ENCODE measurements at places on chromosomes 3 and 15.

DNA sequence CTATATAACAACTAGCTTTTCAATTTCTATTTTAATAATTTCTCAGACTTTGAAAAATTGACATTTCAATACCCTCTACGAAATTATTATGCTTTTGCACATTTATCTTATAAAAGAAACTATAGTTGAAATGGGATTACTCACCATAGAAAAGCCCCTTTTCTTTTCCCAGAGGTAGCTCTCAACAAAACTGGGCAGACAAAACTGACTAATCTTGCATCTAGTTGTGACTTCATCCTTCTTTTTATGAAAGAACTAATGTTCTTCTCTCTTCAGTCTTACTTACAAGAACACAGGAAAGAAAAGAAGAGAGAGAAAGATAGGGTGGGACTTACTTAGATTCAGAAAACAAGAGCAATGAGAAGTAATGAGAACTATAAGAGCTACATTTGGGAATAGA lies 61.0 kb downstream of the GPR160 start:
- no peak for DNase-seq

DNA sequence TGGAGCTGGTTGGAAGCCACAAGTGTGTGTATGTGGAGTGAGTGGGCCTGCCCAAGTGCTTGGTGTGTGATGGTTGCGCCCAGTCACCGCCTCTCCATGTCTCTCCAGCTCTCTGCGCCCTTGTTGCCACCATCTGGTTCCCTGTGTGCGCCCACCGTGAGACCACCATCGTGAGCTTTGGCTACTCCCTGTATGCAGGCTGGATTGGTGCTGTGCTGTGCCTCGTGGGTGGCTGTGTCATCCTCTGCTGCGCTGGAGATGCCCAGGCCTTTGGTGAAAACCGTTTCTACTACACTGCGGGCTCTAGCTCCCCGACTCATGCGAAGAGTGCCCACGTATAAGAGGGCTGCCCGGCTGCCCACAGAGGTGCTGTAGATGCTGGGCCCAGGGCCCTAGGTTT lies 13.7 kb downstream of the CLDN11 start:
- DNase-seq = no peak

DNA sequence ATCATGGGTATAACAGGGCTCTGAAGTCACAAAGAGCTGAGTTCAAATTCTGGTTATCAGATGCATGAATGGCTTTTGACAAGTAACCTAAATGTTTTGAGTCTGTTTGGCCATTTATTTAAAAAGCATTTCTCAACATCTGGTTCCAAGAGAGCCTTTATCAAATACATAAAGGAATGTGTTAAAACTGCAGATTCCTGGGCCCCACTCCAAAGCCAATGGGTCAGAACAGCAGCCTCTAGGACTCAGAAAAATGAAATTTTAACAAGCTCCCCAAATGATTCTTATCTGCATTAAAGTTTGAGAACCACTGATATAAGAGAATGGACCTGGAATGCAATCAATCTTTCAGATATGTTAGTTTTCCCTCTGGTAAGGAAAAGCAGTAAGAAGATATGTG lies 3.4 kb downstream of the B4GALT4 start:
- DNase-seq = no peak

DNA sequence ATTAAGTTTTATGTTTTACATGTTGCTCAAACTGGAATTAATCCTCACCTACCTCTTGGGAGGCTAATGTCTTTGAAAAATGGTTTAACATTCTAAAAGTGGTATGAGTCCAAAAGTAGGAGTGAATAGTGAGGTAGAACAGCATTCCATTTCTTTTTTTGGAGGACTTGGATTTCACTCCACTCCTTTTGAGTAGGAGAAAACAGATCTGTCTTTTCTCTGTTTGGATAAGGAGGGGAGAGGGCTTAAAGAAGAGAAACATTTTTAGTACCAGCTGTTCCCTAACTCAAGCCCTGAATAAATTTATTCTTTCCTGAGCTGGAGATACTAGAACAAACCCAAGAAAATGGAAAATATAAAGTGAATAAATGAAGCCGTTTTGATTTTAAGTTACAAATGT lies 687.9 kb downstream of the MECOM start:
- DNase-seq = no peak

DNA sequence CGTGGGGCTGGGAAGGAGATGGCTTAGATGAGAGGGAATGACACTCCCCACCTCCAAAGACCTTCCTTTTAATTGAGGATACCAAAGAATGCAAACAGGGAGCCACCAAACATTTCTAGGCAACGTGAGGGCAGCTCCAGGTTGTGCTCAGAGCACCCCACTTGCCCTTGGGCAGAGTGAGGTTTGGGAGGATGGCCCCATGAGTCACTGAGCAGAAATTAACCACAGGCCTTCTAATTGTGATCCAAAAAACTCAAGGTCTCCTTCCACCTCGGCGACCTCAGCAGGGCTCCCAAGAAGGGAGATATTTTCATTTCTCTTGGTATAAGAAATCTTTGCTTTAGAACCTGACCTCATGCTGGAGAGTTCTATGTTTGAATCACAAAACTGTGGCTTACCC lies 305.0 kb upstream of the TPM1 start:
- no peak for DNase-seq

DNA sequence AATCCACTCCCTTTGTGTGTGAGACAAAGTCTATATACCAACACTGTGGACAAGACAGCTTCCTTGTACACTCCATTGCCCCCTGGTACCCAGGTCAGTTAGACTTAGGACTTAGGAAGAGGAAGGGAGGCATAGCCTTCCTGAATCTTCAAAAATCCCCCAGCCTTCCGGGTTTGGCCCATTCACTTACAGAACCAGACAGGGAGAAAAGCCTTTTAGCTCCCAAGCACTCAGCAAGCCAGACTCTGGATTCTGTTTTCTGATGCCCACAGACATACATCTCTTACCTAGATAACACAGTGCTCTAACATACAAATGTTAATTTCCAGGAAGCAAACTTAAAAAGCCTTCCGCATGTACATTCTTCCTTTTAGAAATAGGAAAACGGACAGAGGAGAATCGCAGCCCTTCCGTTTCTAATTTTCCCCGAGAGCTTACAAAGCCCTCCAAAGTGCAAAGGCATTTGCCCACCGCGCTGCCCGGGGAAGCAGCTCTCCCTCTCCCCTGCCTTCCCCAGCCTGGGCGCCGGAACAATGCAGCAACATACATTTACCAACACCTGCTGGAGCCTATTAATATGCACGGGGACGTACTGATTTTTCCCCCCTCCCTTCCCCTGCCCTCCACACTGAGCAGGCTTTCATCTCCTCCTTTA lies 442.0 kb downstream of the MAGI1 start:
- no peak for DNase-seq

DNA sequence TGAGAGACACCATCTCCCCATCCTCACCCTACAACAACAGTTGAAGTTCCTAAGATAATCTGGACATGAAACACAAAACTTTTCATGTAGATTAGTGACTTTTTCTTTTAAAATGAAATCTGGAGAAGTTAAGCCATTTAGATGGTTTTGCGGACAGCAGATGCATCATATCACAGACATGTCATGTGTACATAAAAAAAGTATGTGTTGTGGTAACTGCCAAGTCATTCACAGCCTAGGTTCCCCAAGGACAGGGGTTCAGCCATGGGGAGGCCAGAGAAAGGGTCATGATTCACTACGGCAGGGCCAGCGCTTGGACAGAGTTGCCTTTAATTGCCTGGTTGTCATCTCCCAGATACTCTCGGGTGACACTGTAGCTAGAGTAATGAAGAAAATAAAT lies 163.2 kb downstream of the PDZRN3 start:
- no peak for DNase-seq

DNA sequence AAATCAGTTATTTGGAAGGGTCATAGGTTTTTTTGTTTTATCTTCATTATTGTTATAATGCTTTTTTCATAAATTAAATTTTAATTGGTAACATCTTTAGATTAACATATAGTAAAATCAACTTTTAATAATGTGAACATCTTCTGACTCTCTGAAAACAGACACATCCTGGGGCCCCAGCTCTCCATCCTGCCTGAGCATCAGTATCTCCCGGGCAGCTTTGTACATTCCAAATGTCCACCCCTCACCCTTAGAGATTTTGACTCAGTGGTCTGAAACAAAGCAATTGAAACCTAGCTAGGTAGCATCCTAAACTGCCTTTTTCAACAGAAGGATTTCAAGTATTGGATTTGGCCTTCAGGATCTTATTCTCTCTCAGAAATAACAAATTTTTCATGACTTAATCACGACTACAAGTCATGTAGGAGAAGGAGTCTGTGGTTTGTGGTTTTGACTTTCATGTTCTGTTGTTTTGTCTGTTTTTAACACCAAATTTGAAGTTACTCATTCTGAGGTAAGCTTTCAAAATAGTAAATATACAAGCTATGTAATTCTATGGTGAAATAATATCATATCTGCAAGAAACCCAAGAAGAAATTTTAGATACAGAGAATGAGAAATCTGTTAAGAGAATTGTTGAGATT lies 147.3 kb upstream of the UBE2E2 start:
- no peak for DNase-seq

- no peak for DNase-seq
These were observed 63.0 kb downstream of the CYP11A1 start for GRCh38 chr15:74304431-74304830.

DNA sequence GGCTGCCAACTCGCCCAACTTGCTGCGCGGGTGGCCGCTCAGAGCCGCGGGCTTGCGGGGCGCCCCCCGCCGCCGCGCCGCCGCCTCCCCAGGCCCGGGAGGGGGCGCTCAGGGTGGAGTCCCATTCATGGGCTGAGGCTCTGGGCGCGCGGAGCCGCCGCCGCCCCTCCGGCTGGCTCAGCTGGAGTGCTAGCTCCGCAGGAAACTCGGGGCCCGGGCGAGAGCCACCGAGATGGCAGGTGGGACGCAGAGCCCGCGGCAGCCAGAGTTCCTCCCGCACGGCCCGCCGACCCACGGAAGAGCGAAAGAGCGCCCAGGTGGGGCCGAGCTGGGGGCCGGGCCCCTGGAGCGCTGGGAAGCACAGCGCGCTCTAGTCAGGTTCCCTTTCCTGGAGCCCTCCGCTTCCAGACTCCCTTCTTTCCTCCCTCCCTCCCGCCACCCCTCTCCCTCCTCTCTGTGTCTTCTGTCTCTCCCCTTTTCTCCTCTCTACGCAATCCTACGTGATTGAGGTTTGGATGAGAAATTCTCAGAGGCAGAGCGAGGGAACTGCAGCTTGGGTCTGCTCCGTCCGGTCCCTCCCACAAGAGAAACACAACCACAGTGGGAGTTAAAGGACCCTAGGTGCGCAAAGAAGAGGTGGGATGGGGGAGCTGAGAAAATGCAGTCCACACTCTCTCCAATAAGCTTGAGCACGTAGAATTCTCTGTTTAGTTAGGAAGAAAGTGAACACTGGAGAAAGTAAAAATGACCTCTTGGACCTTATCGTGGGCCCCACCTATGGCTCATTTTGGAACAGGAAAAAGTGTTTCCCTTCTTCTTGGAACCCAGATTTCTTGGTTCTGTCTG lies 317.3 kb downstream of the FGF12 start:
- DNase-seq = no peak

Data from stimulated activated CD8-positive, alpha-beta memory T cell treated with anti-CD3 and anti-CD28 coated beads, Interleukin-15, amount 100 ng/mL, for 4 hours (primary cell).